ENCODE measurements at places on chromosomes 6 and 20.

GRCh38 chr6:113529196-113529595 lies 327.9 kb upstream of the MARCKS start:
- DNase-seq = no peak

GRCh38 chr6:163423696-163424095 lies 9.2 kb downstream of the QKI start:
- DNase-seq = no peak

GRCh38 chr6:121664158-121664557 lies 228.7 kb downstream of the GJA1 start:
- no peak for DNase-seq

GRCh38 chr6:50437901-50438300 lies 275.4 kb upstream of the TFAP2D start:
- no peak for DNase-seq

- DNase-seq = no peak
Measured at GRCh38 chr6:81376745-81377144, 375.7 kb downstream of the TENT5A start.
